ENCODE measurements at places on chromosomes 3 and 15.

DNA sequence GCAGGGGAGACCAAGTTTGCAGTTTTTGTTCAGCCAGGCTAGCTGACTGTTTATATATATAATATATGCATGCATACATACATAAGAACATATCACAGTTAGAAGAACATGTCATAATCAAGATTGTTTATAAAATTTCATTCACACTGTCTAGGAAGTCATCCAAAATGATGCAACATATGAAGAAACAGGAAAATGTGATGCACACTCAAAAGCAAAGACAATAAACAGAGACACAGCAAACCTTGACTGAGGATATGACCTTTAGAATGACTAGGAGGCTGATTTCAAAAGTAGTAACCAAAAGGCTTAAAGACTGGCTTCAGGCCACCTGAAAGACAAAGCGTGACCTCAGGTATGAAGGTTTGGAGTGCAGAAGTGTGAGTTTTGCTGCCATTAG, 166.2 kb upstream of the NDN start:
- DNase-seq, result no peak

DNA sequence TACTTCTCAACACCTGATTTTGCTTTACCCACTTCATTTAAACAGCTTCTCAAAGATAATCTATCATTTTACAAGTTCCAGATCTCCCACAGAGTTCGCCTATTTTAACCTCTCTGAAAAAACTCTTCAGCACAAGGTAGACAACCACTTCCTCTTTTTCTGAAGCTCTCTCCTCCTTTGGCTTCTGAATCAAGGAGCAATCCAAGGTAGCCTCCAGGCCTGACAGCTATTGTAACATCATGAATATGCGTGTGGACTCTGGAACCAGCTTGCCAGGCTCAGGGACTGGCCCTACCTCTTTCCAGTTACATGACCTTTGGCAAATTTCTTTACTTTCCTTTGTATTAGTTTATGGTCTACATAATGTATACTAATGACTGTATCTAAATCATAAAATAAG, 405.9 kb upstream of the ZNF385D start:
- DNase-seq, result no peak

DNA sequence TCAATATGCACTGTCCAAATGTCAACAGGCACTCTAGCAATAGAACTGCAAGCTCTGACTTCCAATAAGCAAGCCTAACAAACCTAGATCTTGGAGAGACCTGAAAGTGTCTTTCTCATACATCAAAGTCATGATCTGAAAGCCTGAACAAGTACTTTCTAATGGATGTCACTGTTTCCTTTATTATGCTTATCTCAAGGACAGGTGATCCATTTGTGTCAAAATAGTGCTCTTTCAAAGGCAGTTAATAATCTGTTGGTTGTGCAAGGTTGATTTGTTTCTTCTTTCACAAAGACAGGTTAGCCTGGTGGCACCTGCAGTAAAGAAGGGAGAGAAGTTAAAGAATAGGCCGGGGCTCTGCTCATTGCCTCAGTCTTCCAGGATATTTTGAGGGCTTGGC, 146.8 kb downstream of the EPHB1 start:
- no peak for DNase-seq

DNA sequence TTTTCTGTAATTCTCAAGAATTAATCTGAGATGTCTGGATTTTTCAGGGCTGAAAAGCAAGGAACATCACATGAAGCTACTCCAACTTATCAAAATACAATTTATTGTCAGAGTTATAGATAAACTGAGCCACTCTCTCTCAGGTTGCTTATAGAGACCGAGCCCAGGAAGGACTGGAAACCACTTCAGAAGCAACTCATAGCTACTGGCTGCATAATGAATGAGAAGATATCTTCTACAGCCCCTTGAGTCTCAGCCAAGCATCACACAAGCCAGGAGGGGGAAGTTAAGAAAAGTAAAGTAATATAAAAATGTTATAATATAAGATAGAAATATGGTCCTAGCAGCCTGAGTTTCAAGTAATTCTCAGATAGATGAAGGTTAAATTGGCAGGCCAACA, 186.0 kb downstream of the TNIK start:
- DNase-seq, result no peak

DNA sequence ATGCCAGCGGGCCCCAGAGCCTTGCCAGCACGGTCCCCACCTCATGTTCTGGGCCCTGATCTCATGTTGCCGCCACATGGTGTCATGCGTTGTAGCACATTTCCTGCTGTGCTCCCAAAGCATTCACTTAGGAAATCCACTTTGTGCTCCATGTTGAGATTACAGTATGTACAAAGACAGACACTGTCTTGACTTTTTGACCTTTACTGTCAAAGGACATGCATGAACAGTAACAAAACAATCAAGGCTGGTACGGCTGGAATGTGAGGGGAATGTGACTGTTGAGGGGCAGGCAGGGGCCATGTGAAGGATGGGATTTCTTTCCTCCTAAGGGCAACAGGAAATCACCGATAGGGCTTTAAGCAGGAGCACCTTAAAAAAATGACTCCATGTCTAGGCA, 53.3 kb upstream of the RPL32 start:
- DNase-seq, result no peak

- DNase-seq, result no peak
Observed at GRCh38 chr3:27185231-27185989, 183.8 kb downstream of the NEK10 start.

GRCh38 chr3:177802151-177802900, 605.0 kb upstream of the TBL1XR1 start:
- peak; percentile 49 for DNase-seq

DNA sequence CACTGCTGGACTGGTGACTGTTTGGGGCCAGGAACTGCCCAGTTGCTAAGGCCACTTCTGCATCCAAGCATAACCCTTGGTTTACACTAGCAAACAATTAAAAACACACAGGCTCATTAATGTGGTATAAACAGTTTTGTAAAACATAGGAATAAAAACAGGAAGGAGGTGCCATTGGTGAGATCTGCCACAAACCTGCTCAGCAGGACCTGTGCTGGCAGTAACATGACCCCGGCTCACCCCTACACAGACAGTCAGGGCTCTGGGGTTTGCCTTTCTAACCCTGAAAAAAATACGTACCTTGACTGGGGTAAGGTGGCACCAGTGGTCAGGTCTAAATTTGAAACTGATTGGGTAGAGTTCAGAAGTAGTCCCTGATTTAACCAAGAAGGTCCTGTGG, 76.2 kb downstream of the ATP1B3 start:
- no peak for DNase-seq

DNA sequence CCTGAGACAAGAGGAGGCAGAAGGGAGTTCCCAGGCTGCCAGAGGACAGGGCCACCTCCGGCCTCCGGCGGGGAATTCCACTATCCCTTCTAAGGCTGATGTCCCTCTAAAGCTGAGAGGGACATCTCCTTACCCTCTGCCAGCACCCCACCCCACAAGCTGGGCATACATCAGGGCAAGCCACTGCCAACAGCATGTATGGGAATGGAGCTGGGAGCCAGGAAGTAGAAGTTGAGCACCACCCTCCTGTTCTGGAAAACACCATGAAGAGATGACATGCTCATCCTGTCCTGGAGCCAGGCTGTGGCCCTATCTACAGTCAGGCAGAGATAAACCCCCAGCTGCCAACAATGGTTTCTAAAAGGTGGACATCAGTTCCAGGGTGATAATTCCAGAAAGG, 7.1 kb downstream of the PLCD1 start:
- DNase-seq, result no peak

DNA sequence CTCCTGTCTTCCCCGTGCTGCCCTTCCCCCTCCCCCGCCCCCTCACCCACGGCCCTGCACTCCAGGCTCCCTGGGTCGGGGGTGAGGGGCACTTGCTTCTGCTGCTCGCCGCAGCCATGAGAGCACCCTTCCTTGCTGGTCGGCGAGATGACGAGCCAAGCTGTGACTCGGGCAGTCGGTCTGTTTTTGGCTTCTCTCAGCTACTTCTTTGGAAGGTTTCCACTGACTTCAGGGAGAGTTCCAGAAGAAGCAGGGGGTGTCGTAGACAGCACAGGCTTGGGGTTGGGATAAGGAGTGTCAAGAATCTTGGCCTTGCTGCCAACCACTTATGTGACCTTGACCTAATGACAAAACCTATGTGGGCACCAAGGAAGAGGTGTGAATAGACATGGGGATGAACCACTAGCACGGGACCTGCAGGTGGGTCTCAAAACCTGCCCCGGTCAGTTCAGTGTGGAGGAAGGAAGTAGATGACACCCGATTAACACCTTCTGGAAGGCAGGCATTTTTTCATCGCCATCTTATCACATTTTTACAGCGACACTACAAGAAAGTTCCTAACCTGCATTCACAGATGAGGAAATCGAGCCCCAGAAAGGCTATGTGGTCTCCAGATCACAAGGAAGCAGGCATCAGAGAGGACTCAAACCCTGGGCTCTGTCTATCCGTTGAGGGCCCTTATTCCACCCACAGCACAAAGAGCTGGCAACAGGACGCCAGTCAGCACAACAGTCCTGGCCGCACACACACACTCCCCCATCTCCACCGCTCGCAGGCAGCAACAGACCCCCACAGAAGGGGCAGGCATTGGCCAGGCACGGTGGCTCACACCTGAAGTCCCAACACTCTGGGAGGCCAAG, 120.9 kb downstream of the LIPC start:
- DNase-seq, result no peak

- no peak for DNase-seq
Observed at GRCh38 chr3:16534640-16535262, 21.3 kb upstream of the RFTN1 start.

- no peak for DNase-seq
Observed at GRCh38 chr15:78800189-78800588, 11.1 kb downstream of the ADAMTS7 start.

- DNase-seq, result no peak
Observed at GRCh38 chr15:49693498-49693897, 72.7 kb downstream of the DTWD1 start.

DNA sequence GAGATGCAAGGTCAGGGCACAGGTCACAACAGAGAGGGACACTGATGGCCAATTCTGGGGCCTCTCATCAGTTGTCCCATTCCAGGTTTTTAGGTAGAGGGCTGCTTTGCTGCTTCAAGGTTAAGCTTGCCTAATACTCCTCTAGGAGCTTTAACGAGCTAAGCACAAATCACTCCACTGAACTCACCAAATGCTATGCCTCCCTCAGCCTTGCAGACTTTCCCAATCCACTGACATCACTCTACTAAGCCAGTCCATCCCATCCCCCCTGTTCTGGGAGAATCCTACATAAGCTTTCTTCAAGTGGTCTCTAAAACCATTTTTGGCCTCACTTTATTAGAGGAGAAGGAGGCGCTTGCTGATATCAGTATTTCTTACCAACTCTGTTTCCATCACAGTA, 24.8 kb upstream of the PDCD6IP start:
- no peak for DNase-seq

DNA sequence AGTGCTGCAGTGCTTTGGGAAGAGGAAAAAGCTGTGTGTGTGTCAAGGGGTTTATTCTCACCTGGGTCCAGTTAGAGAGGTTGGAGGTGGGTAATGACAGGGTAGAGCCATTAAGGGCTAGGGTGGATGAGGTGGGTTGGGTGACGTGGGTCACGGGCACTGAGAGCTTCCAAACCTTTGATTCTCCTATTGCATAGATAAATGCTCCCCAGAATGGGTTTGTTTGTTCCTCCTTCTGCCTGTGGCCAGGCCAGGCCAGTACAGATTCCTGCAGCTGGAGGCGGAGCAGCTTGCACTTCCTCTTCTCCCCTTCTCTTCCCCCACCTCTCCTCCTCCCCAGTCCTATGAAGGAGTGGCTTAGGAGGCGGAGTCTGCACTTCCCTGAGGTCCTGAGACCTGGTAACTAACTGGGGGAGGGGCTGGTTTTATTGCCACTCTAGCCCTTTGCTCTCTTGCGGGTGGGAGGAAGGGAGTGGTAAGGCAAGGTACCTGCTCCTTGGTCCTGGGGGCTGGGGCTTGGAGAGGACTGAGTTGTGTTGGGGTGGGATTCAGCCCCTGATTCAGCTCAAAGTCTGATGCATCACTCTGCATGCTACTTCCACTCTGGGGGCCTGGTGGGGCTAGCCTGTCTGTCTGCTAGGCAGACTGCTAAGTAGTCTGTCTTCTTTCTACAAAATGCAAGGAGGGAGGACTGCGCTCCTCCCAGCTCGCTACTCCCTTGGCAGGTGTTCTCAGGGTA, 3.5 kb downstream of the SPINT1 start:
- peak; percentile 49 for DNase-seq

- no peak for DNase-seq
Observed at GRCh38 chr3:112200317-112200666, 67.2 kb upstream of the GCSAM start.

DNA sequence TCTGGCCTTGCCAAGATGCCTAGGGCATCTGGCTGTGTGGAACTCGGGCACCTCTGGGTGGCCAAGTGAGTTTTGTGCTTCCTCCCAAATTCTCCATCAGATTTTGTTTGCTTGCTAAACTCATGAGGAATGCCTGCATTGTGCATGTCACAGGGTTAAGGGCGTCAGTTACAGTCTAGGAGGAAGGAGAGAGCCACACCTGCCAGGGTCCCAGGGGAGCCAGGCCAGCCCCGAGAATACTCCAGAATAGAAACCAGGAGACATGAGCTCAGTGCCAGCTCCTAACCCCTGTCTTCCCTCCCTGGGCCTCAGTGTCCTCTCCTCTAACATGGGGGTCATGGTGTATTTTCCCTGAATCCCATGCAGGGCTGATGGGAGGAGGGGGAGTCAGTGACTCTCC, 22.0 kb upstream of the SKOR1 start:
- no peak for DNase-seq

- no peak for DNase-seq
Observed at GRCh38 chr15:60674704-60675395, 195.9 kb upstream of the ICE2 start.

All from astrocyte of the hippocampus (primary cell).